AG09319 (cell line): ENCODE measurements at places on chromosomes 2 and 18.
A peak's percentile ranks its signal among the peaks of the same experiment; 100 is the strongest.

- no peak for DNase-seq
Measured at GRCh38 chr2:128752691-128753263, 434.1 kb upstream of the HS6ST1 start.

- no peak for DNase-seq
Measured at GRCh38 chr2:123073371-123073770, 951.7 kb upstream of the CNTNAP5 start.

DNA sequence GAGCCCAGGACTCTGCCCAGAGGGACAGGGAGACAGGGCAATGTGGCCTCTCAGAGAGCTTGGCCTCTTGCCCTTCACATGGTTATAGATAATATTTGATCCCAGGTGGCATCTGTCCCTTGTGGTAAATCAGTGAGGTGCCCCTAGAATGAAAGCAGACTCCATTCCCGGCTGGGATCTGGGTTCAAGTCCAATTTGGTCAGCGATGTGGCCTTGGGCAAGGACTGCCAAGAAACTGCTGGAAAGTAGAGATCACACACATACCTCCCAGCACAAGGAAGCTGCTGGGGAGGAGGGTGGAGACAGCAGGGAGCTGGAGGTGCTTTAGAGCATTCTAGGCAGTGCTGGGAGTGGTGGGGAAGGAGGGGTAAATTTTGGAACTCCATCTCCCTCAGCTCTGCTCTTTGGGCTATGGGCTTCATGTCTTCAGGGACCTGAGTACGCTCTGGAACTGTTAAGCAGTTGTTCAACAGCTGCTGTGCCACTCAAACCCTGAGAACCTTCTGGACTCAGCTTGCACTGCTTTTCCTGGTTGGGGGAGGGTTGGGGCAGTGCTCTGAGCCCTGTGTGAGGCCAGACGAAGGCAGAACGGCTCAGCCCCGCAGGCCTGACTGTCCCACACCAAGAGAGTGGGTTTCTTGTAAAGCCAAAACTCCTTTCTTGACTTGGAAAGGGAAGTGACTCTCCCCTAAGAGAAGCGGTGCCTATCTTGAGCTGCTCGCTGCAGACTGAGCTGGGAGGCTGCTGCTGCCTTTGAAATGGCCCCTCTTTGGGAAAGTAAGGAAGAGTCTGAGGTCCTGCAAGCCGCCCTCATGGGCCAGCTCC lies 23.0 kb downstream of the INPP5D start:
- no peak for DNase-seq

DNA sequence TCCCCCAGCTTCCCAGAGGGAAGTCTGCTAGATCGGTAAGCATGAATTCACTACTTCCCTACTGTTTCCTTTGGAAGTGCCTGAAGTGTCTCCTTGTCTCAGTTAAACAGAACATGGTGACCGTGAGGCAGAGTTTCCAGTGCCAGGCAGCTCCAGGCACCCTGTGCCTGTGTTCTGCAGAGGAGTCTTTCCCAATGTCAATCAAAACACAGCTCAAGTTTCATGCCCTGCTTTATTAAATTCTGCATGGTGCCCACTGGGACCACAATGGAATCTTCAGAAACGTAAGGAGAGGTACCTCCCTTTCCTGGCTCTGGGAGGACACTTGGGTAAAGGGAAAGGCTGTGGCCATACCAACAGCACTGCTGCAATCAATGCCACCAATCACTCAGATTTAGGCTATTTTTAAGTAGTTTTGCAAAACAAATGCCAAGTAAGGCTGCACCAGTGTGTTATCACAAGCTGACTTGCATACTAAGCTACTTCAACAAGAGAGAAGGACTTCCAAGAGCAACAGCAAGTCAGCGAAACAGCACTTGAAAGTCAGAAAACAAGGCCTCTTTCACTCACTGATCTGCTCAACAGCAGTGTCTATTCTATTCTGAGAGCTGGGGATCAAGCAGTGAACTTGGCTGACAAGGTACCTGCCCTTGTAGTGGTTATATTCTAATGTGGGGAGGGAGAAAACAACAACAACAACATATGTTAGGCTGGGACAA lies 14.9 kb downstream of the LPIN2 start:
- no peak for DNase-seq

- no peak for DNase-seq
Measured at GRCh38 chr2:190533968-190534309, 583 bp downstream of the NEMP2 start.

- no peak for DNase-seq
Measured at GRCh38 chr2:203648273-203648672, 58.2 kb upstream of the CD28 start.

GRCh38 chr2:67321588-67321903 lies 75.6 kb upstream of the ETAA1 start:
- no peak for DNase-seq

DNA sequence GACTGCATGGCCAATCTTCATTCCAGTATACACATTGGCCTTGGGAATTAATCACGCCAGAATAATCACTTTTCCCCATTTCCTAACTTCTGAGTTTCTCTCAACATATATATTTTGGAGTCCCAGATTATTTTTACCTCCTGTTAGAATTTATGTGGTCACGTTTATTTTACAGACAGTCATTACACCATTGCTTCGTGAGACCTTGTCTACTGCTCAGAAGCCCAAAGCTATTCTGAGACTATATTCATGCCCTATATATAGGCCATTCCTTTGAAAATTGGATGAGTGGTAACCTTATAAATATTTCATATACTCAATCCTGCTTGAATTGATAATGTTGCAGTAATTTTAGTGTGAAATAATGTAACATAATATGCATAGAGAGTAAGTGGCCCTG lies 610.0 kb upstream of the CDH2 start:
- DNase-seq, result no peak

DNA sequence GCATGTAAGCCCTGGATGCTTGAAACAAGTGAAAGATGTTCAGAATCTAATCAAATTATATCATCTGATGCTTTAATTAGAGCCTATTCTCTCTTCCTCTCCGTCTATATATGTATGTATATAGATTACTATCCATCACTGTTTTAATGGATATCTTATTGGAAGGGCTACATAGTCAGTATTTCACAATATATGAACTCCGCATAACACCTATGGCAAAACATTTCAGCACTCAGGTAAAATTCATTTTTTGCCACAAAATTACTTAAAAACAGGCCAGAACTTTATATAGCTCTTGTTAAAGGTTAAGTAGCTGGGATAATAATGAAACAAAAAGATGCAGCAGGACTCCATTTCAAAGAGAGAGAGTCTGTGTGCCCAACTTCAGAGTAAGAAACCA lies 1.2 kb downstream of the PJVK start:
- no peak for DNase-seq

- DNase-seq, result no peak
Measured at GRCh38 chr2:23541503-23542229, 156.7 kb downstream of the KLHL29 start.

GRCh38 chr2:97747285-97747684 lies 33.9 kb downstream of the ZAP70 start:
- no peak for DNase-seq

- no peak for DNase-seq
Measured at GRCh38 chr18:57301573-57302559, 50.5 kb upstream of the ST8SIA3 start.

DNA sequence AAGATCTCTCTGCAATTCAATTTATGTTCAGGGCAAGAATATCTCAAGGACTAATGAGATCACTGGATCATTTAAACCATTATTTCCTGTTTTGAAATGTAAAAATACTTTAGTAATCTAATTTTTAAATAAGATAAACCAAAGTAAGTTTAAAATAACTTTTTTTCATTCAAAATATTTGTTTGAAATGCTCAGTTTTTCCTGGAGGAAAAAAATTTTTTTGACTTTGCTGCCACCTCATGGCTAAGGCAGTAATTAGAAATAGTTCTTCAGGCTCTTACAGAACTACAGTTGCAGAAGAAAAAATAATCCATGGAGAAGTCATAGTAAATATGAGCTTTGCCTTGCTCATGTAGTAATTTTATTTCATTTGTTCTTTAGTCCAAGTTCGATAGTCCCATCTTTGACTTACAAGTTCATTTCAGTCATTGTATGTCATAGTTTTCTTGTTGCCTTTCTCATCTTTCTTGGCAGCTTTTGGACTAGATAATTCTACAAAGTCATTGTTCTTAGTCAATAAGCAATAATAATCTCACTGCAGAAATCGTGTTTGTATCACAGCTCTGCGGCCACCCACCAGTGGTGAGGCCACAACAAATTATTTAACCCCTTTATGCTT lies 127.4 kb downstream of the DPP4 start:
- DNase-seq, result peak; percentile 3

GRCh38 chr2:48474574-48475298 lies 55.2 kb upstream of the STON1 start:
- no peak for DNase-seq

GRCh38 chr2:608711-609110 lies 68.5 kb downstream of the TMEM18 start:
- DNase-seq, result no peak

GRCh38 chr2:108942888-108943287 lies 46.1 kb downstream of the EDAR start:
- no peak for DNase-seq

DNA sequence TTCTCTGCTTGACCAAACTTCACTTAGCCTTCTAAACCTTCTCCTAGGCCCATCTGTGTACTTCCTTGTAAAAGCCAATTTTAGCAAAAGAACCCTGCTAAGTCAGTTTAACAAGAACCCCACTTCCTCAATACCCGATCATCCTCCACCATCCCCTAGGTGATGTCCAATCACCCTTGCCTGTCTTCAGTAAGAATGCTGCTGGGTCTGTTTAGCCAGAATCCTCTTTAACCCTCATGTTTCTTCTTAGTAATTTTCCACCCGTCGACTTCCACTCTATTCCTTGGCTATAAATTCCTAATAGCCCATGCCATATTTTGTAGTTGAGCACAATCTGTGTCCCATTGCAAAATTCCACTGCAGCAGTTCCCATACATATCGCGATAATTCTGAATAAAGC lies 780.0 kb upstream of the RAB6C start:
- no peak for DNase-seq

GRCh38 chr2:76641506-76641905 lies 880.7 kb downstream of the LRRTM4 start:
- DNase-seq, result no peak

GRCh38 chr2:96092573-96092877 lies 23.8 kb downstream of the ADRA2B start:
- no peak for DNase-seq

DNA sequence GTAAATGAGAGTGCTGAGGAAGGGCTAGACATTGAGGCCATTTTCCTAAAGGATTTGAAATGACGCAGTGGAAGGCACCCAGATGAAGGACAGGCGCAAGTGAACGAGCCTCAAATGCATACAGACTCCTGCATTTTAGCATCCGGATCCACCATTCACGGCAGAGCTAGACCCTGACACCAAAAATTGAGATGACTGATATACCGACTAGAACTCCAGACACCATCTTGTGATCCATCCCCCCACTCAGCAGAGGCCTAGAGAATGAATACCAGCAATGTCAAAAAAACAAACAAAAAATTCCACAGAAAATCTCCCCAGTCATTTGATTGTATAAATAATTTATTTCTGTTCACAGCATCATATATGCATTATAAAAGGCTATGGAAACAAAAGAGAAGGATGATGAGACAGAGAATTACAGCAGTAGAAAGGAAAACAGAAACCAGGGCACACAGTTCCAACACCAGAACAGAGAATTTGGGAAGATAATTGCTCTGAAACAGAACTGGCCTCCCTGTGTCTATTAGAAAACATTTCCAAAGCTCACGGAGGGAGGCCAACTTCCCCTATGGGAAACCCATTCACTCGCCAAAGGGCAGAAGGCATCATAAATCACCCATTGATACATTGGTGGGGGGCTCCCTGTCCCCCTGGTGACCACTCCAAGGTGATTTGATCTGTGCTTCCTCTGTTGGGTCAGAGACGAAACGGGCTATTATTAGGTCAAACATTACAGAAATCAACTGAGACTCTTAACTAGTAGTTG lies 4.0 kb downstream of the ARL4C start:
- DNase-seq, result no peak

DNA sequence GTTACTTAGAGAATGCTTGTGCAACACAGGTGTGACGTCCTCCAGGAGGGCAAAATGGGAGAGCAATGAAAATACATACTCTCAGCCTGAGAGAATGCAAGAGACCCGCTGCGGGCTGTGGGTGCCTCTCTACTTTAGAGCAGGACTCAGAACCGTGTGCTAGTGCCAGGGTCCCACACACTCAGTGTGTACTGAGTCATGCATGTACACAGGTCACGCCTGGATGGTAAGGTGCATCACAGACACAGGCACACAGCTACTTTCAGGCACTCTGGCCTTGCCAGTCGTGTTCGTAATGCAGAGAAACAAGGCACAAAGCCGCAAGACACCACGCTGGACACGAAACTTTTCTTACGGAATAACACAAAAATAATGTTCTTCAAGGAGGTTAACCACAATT lies 125.3 kb downstream of the ZNF516 start:
- DNase-seq, result no peak

- DNase-seq, result no peak
Measured at GRCh38 chr2:26195040-26195984, 22.4 kb downstream of the GAREM2 start.

GRCh38 chr2:72991980-72992733 lies 74.8 kb downstream of the EMX1 start:
- DNase-seq, result no peak

DNA sequence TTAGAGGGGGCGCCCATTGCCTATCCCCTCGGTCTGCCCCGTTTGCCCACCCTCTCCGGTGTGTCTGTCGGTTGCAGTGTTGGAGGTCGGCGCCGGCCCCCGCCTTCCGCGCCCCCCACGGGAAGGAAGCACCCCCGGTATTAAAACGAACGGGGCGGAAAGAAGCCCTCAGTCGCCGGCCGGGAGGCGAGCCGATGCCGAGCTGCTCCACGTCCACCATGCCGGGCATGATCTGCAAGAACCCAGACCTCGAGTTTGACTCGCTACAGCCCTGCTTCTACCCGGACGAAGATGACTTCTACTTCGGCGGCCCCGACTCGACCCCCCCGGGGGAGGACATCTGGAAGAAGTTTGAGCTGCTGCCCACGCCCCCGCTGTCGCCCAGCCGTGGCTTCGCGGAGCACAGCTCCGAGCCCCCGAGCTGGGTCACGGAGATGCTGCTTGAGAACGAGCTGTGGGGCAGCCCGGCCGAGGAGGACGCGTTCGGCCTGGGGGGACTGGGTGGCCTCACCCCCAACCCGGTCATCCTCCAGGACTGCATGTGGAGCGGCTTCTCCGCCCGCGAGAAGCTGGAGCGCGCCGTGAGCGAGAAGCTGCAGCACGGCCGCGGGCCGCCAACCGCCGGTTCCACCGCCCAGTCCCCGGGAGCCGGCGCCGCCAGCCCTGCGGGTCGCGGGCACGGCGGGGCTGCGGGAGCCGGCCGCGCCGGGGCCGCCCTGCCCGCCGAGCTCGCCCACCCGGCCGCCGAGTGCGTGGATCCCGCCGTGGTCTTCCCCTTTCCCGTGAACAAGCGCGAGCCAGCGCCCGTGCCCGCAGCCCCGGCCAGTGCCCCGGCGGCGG lies 1.7 kb downstream of the MYCN start:
- DNase-seq, result no peak

- no peak for DNase-seq
Measured at GRCh38 chr2:221518935-221519625, 53.0 kb downstream of the EPHA4 start.
